ENCODE measurements at places on chromosomes 1 and 21. TPM values are rescaled to one million over a fixed set of nuclear protein-coding genes. Genes with fewer than 3 reads are reported as not detected.

Gene CDC20
- 4.9 TPM for total RNA-seq

Gene PDC
- total RNA-seq, result not detected

Gene HTR1D
- total RNA-seq, result not detected

- DNase-seq, result no peak
These were observed 3.8 kb upstream of the TMEM222 start for GRCh38 chr1:27318136-27318535.

- no peak for DNase-seq
These were observed 558 bp upstream of the BTG3 start for GRCh38 chr21:17613242-17613676.

DNA sequence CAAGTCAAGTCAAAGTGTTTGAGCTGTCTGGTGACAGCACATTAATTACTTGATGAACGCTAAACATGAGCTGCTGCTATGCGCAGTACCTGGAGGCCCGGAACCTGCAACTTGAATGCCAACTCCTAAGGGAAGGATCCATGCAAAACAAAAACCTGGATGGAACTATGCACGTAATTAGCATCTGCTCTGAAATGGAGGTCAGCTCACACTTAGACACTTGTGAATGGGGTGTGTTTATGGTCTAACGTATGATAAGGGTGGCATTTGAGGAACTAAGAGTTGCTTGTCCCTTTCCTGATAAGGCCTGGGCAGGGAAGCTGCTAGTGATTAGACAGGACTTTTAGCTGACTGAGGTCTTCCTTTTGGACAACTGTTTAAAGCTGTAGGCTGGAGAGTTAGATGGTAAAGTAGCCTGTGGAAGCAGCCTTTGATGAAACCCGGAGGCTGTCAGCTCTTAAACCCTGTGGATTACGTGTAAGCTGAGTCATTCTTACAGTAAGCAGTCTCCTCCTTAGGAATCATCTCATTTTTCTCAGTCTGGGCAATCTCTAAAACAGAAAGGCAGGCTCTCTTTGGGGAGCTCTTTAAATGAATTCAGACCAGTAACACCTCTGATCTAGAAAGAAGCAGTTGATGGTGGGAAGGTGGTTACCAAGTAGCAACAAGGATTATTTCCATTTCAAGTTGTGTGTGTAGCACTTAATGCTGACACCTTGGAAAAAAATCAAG lies 6.8 kb downstream of the TENT5C start:
- no peak for DNase-seq

DNA sequence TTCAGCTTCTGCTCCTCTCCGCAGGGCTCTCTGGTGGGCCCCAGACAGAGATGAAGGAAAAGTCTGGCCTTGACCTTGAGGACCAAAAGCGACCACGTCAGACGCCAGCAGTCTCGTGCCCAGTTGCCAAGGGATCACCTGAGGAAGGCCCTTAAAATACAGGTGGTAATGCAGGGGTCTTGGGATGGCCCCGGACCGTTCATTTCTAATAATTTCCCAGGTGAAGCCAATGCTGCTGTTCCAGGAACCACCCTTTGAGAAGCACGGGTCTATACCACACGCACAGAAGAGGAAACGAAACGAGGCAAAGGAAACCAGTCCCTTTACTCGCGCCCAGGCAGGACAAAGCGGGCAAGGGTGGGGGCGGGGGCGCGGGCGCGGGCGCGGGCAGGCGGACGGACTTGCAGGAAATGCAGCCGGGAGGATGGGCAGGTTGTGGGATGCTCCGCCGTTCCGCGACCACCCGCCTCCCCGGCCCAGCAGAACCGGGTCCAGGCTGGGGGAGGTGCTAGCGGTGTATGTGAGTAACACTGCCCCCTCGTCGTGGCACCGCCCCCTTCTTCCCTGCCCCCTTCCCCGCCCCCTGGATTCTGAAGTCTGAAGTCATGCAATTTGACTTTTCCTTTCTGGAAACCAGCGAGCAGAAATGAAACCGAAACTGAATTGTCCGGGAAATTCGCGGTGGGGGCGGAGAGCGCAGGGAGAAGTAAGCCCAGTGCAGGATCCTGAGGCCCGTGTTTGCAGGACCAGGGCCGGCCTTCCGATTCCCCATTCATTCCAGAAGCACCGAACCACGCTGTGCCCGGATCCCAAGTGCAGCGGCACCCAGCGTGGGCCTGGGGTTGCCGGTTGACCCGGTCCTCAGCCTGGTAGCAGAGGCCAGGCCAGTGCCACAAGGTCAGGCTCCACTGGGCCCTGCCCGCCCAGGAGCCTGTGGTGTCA lies 5.8 kb upstream of the MX1 start:
- DNase-seq, result peak; percentile 94

GRCh38 chr1:7613106-7613850 lies 157.8 kb upstream of the VAMP3 start:
- DNase-seq, result no peak

GRCh38 chr1:244161236-244161510 lies 110.1 kb downstream of the ZBTB18 start:
- no peak for DNase-seq

Gene ADAM30
- not detected for total RNA-seq

DNA sequence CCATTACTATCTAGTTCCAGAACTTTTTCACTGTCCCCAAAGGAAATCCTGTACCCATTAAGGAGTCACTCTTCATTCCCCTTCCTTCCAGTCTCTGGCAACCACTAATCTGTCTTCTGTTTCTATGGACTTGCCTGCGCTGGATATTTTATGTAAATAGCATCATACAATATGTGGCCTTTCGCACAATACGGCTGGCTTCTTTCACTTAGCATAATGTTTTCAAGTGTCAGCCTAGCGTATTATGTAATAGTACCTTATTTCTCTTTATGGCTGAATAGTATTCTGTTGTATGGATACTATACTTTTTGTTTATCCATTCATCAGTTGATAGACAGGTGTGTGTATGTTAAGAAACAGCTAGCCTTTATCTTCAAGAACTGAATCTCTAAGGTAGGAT lies 14.3 kb downstream of the ATF3 start:
- no peak for DNase-seq

DNA sequence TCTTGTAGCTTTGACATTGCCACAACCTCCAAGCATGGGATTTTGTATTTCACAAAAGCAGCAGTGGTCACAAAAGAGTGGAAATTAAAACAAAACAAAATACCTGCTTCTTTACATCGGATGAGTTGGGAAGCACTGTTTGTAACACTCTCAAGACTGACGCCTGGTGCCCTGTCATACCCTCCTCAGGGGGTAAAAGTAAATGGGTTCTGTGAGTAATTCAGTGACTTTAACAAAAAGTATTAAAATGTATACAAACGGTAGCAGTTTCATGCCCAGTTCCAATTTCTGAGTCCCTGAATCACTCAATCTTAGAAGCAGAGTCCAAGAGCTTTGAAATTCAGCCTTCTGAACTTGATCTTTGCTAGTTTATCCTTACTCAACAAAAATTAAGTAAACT lies 152.5 kb downstream of the TIAM1 start:
- no peak for DNase-seq

DNA sequence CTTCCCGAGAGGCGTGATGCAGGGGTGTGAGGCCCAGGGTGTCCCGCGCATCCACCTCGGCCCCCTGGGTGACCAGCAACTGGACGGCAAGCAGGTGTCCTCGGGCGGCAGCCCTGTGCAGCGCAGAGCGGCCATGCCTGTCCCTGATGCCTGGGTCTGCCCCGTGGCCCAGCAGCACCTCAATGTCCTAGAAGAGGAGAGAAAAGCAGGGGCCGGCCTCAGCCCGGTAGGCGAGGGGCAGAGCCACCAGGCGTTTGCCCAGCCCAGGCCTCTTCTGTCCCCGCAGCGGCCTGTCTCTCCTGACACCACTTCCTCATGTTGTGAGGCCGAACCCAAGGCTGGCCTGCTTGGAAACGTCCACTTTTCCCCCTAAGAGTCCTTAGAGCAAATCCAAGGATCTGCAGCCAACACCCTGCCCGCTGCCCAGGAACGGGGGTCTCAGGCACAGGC lies 1.7 kb downstream of the ANKRD65 start:
- DNase-seq, result no peak

- DNase-seq, result no peak
These were observed 351.0 kb upstream of the B3GALT2 start for GRCh38 chr1:193537266-193538002.

- DNase-seq, result no peak
These were observed 73.1 kb downstream of the GATAD2B start for GRCh38 chr1:153849487-153850185.

GRCh38 chr1:170586321-170587252 lies 54.6 kb downstream of the GORAB start:
- no peak for DNase-seq

Gene ZMPSTE24
- total RNA-seq, result 41.3 TPM

GRCh38 chr1:55700359-55701130 lies 485.4 kb upstream of the USP24 start:
- no peak for DNase-seq

DNA sequence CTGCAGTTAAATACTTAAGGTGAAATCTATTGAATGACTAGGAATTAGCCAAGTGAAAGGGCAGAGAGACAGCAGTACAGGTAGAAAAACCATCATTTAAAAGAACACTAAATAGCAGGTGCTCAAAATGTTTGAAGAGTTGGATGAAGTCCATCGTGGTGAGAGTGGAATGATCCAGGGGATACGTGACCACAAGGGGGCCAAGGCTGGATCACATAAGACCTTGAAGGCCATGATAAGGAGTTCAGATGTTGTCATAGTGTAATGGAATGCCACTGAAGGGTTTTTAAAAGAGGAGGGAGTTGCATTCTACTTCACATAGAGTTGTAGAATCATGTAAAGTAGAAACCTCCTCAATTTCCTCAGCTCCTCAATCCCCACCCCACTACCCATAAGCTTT lies 34.8 kb upstream of the HOOK1 start:
- DNase-seq, result no peak

- no peak for DNase-seq
These were observed 495.1 kb downstream of the SETD4 start for GRCh38 chr21:35565204-35565611.

Gene C8B
- not detected for total RNA-seq

DNA sequence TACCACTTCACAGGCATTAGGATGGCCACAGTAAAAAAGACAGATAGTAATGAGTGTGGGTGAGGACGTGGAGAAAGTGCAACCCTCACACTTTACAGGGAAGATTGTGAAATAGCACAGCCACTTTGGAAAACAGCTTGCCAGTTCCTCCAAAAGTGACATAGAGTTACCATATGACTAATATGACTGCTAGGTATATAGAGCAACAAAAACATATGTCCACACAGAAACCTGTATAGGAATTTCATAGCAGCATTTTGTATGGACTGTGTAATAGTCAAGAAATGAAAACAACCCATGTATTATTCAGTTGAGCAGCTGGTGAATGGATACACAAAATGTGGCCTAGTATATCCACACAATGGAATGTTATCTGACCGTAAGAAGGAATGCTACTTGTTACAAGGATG lies 30.4 kb upstream of the LBR start:
- no peak for DNase-seq

Gene TBX19
- total RNA-seq, result 0.87 TPM

Gene LCA5L
- total RNA-seq, result 0.55 TPM

- no peak for DNase-seq
These were observed 226.2 kb downstream of the RHOU start for GRCh38 chr1:228961511-228961910.

Data from mesenteric fat pad (tissue), 1 donor.